ENCODE measurements at places on chromosomes 5 and 9. TPM values are rescaled to one million over a fixed set of nuclear protein-coding genes. Genes with fewer than 3 reads are reported as not detected.

- no peak for DNase-seq
- H3K27ac ChIP-seq: no peak overlapping the region
- no peaks in the 10 kb centered on the region for H3K27me3 ChIP-seq
- H3K4me3 ChIP-seq: no peak overlapping the region
- H3K36me3 ChIP-seq: no peaks in the 10 kb centered on the region
- no peaks in the 10 kb centered on the region for H3K4me1 ChIP-seq
Measured at GRCh38 chr5:31361234-31361633, 167.7 kb downstream of the CDH6 start.

GRCh38 chr5:72134226-72134899, 27.1 kb downstream of the MAP1B start:
- DNase-seq: no peak
- no peaks in the 10 kb centered on the region for H3K36me3 ChIP-seq
- no peak overlapping the region for H3K4me3 ChIP-seq
- peaks cover 22% of the 10 kb centered on the region for H3K4me1 ChIP-seq

GABRA6 gene
- not detected for total RNA-seq

SPATA9 gene
- total RNA-seq: not detected

MYOT gene
- total RNA-seq: not detected

KIF24 gene
- total RNA-seq: 3.3 TPM

C5orf52 gene
- not detected for total RNA-seq

PRR16 gene
- 11.9 TPM for total RNA-seq

CSF2 gene
- total RNA-seq: not detected

DNA sequence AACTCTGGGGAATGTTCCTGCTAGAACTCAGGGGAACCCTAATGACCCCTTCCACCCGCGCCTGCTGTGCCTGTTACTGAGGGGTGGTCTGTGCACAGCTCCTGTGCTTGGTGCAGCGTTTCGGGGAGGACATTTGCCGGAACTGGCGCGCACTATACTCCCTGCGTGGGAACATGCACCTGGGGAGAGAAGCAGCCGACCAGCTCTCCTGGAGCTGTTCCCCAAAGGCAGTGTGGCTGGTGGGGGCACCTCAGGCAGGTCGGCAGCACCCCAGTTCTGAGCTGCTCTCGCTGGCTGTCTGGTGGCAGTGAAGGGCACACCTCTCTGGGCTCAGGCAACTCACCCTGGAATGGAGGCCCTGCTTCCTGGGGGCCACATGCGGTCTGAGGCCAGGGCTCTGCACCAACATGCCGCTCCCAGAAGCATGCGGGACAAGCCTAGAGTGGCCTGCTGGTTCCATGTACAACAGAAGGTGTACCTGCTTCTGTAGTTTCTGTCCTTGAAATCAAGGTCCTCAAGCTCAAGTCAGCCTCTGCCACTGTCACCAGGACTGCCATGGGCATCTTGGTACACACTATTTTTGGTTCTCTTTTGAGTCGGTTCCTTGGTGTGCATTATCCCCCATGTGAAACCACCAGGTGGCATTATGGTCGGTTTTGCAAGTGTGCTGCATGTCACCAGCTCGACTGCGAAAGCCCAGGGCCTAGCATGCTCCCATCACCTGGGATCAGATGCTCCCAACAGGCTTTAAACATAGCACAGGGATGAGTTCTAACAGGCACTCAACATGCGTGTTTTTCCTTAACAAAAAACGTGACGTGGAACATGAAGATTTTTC, 7.8 kb upstream of the MRNIP start:
- DNase-seq: no peak
- H3K4me3 ChIP-seq: no peak overlapping the region
- peaks cover 88% of the 10 kb centered on the region for H3K36me3 ChIP-seq
- peaks cover 7% of the 10 kb centered on the region for H3K4me1 ChIP-seq
- no peaks in the 10 kb centered on the region for H3K27me3 ChIP-seq
- H3K27ac ChIP-seq: no peak overlapping the region

DNA sequence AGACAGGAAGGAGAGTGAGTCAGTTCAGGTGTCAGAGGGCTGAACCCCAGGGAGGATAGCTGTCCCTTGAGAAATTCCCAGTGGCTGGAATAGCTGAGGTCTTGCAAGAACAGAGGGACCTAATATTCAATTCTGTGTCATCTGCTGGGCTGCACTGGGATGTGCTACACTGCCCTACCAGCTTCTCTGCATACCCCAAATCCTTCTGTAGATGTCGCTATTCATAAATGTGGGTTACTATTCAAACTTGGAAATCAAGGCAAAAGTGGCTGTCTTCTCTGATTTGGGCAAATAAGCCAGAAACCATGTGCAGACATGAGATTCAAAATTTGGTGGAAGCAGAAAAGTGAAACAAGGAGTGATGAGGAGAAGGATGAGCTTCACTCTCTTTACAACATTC, 16.3 kb downstream of the TNFSF8 start:
- peaks cover 4% of the 10 kb centered on the region for H3K36me3 ChIP-seq
- DNase-seq: no peak
- no peak overlapping the region for H3K4me3 ChIP-seq
- no peaks in the 10 kb centered on the region for H3K27me3 ChIP-seq
- no peak overlapping the region for H3K27ac ChIP-seq

- no peak overlapping the region for H3K27ac ChIP-seq
- no peak overlapping the region for H3K4me3 ChIP-seq
- DNase-seq: no peak
- H3K36me3 ChIP-seq: no peaks in the 10 kb centered on the region
- no peaks in the 10 kb centered on the region for H3K4me1 ChIP-seq
- H3K27me3 ChIP-seq: no peaks in the 10 kb centered on the region
Measured at GRCh38 chr9:108212184-108212583, 643.6 kb downstream of the ACTL7B start.

DMGDH gene
- total RNA-seq: 14.7 TPM

GRCh38 chr5:173736923-173737412, 120.5 kb upstream of the BOD1 start:
- H3K36me3 ChIP-seq: no peaks in the 10 kb centered on the region
- no peak overlapping the region for H3K27ac ChIP-seq
- no peak overlapping the region for H3K4me3 ChIP-seq
- DNase-seq: no peak
- H3K4me1 ChIP-seq: peaks cover 20% of the 10 kb centered on the region

NFIL3 gene
- 76.8 TPM for total RNA-seq

SHISAL2B gene
- total RNA-seq: not detected

- DNase-seq: no peak
- H3K27ac ChIP-seq: no peak overlapping the region
- H3K4me1 ChIP-seq: no peaks in the 10 kb centered on the region
- H3K4me3 ChIP-seq: no peak overlapping the region
- H3K27me3 ChIP-seq: no peaks in the 10 kb centered on the region
Measured at GRCh38 chr5:31090467-31090866, 103.0 kb upstream of the CDH6 start.

DNA sequence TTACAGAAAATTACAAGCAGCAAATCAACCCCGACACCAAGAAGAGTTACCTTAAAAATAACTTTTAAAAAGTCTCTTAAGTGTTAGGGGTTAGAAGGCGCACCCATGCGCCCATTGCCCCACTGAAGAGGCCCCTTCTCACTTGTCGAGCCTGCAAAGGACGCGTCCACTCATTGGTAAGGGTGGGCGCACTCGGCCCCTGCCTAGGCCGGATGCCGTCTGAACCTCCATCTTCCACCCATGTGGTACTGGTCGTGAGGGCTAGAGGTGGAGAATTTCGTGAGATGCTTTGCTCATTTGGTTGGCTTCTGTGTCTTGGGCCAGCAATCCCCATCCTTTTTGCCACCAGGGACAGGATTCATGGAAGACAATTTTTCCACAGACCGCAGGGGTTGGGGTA, 27.5 kb upstream of the LRRC14B start:
- DNase-seq: no peak
- H3K27me3 ChIP-seq: peaks cover 32% of the 10 kb centered on the region
- no peak overlapping the region for H3K27ac ChIP-seq
- no peaks in the 10 kb centered on the region for H3K36me3 ChIP-seq
- peaks cover 11% of the 10 kb centered on the region for H3K4me1 ChIP-seq

DNA sequence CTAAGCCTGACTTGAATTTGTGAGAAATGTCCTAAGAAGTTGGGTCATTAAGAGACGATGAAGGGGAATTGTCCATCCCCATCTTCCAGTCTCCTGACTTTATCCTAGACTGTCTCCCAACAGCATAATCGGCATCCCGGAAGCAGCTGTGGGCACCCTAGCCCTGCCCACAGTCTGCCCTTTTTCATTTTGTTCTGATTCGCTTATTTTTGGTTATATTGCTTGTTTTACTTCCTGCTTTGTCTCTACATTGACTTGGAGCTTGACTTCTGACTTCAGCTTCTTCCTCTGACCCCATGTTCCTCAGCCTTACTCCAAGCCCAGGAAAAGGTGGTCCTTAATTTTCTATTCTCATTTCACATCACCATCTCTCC, 41.8 kb downstream of the UGCG start:
- no peaks in the 10 kb centered on the region for H3K27me3 ChIP-seq
- H3K27ac ChIP-seq: no peak overlapping the region
- peaks cover 18% of the 10 kb centered on the region for H3K4me1 ChIP-seq
- peaks cover 36% of the 10 kb centered on the region for H3K36me3 ChIP-seq

DNA sequence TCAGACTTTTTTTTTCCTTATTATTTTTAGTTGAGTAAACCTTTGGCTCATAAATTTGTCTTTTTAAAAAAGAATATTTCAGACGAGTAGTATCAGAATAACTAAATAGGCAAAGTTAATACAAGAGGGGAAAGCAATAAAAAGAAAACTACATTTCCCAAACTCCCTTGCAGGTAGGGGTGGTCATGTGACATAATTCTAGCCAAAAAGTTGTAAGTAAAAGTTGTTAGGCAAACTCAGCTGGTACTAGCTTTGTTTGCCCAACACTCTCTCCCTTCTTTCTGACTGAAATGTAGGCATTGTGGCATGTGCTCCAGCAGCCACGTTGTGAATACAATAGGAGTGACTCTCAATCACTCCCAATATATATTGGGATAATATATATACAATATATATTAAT, 20.9 kb downstream of the GIN1 start:
- H3K4me3 ChIP-seq: no peak overlapping the region
- no peaks in the 10 kb centered on the region for H3K27me3 ChIP-seq
- no peak for DNase-seq
- no peak overlapping the region for H3K27ac ChIP-seq

CDKN2B-AS1 gene
- total RNA-seq: not detected

Data from MCF 10A (cell line).